ENCODE measurements at places on chromosomes 7 and 10.

GRCh38 chr10:61319386-61320256, 133.6 kb downstream of the TMEM26 start:
- DNase-seq = no peak

- no peak for DNase-seq
Measured at GRCh38 chr7:105773030-105773460, 103.4 kb downstream of the ATXN7L1 start.

DNA sequence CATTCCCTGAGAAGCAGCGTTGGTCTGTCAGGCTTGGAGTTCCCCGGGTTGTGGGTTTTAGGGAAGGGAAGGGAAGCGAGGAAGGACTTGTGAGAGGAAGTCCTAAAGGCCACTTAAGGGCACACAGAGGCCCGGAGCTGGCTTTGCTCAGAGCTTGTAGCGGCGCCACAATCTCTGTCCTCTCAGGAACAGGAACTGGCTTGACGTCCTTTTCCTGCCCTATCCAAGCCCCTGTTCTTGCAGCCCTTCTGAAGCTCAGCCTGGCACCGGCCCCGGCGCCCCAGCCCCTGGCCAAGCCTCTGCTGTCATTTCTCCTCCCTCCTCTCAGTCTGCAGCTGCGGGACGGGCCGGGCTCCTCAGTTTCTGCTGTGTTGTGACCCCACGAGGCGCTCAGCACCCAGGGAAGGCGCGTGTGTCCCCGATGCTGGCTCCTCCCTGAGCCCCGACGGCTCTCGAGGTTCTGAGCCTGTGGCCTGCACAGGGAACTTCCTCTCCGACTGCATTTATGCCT, at the start of gene GIMAP8:
Gene GIMAP8 (plus strand): TSS at position 140 of the 511 bp plus-strand sequence. CDS start 16,069 bp downstream, outside the sequence.
- DNase-seq = peak; percentile 18

GRCh38 chr7:2632733-2633537, 1.1 kb downstream of the TTYH3 start:
- peak; percentile 74 for DNase-seq

GRCh38 chr10:104308439-104308903, 29.8 kb downstream of the ITPRIP start:
- DNase-seq = no peak

DNA sequence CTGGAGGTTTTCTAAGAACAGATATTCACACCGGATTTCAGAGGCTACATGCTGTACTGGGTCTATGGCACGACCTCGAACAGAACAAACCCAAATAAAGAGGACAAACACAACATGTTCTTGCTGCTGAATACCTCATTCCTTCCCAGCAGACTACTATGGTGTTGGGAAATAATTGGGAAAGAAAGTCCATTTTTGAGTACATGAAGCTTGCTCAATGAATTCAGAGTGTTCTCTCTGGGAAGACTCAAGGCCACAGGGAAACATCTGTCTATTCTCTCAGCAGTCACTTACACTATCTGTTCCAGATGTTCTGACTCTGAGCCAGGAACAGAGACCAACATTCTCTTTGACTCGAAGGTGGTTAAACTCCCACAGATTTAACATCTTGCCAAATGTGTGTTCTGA, 30.9 kb downstream of the LAMB1 start:
- DNase-seq = no peak

DNA sequence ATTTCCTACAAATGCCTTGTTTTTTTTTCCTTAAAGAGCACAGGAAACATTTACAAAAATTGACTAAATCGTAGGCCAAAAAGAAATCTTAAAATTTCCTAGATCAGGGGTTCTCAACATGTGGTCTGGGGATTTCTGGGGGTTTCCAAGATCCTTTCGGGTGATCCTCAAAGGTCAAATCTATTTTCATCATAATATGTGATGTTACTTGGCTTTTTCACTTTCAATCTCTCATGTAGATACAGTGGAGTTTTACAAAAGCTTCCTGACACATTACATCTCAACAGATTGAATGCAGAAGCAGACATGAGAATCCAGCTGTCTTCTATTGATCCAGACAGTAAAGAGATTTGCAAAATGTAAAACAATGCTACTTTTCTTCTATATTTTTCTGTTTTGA, 497.3 kb downstream of the INHBA start:
- DNase-seq = no peak

- DNase-seq = no peak
Measured at GRCh38 chr7:127769696-127770400, 117.9 kb downstream of the SND1 start.

DNA sequence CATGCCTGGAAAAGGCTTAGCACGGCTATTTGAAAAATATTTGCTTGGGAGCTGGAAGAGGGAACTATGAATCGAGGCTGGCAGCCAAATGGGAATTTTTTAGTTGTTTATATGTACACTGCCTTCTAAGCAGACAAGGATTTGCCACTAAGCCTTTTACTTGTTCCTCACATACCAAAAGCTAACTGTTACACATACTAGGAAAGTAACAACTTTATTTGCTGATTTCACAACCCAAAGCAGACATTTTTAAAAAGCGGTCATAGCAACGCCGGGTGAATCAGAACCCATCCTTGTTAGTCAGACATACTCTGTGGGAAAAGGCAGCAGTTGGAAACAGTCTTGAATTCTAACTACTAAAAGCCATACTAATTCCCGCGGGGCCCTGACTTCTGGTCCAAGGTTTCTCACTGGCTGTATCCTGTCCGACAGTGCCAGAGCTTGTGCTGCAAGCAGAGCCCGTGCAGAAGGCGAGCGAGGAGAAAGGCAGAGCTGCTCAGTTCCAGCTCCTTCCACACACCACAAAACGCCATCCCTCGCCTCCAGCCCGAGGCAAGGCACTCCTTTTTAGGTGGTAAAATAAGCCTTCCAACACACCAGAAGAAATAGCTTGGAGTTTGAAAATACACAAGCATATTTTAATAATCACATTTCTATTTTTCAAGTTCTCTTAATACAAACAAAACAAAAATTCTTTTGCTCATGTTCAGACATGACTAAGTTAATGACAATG, 89.2 kb downstream of the RNF216 start:
- DNase-seq = no peak

DNA sequence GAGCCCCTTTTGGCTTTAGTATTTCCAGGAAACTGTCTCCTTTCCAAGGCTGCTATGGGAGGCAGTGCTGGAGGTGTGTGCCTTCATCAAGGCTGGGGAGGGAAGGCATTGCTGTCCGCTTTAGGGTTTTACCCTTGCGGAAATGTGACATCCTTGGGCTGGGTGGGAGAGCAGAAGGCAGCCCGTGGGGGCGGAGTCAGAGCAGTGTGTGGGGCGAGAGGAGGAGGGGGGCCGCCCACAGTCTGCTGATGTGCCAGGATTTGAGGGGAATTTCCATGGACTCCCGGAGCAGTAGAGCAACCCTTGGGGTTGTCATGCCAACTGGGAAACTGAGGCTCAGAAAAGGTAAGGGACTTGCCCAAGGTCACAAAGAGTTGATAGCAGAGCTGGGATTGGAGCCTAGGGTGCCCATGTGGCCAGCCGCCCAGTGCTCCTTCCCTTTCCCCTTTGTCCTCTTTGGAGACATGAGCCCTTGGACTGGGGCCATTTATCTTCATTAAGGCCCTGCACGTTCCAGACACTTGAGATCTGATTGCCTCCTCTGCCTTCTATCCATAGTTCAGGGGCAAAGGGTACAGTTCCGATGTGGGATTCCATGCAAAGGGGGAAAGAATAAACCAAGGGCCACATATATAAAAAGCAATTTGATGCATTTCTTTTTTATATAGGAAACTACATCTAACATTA, 22.2 kb downstream of the TSPAN15 start:
- DNase-seq = no peak

GRCh38 chr7:3575753-3576531, 274.9 kb downstream of the SDK1 start:
- DNase-seq = no peak

DNA sequence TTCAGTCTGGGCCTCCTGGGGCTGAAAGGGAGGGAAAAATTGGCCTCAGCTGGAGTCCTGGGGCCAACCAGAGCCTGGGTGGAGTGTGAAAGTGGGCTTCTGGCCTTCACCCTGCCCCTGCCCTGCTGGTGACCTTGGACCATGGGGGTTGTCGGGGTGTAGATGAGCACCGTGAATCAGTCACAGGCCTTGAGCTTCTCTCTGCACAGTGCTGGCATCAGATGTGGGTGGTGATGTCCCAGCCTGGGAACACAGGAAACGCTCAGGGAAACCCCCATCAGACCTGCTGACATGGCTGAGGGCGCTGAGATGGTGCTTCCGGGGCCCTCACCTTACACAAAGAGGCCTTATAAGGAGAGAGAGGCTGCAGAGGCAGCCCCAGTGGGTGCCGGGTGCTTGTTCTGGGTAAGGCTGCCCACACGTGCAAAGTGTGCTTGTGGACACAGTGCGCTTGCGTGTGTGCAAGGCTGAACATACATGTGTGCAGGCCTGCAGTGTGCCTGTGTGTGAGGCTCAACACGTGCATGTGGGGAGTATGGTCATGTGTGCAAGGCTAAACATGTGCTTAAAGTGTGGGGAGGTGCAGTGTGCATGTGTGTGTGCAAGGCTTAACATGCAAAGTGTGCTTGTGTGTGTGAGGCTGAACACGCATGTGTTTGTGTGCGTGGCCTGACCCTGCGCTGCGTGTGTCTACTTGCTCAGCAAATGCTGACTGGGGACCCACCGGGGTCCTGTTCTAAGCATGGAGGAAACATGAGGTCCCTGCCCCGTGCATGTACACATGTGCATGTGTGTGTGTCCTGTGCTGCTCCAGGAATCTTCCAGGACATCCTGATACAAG, 6.5 kb downstream of the ARPC1B start:
- DNase-seq = no peak

Measured in hematopoietic multipotent progenitor cell treated with erythropoietin and hydrocortisone succinate and interleukin-3 and kit ligand, for 6 days (in vitro differentiated cells).